ENCODE measurements at places on chromosomes 6 and 20. TPM values are rescaled to one million over a fixed set of nuclear protein-coding genes. Genes with fewer than 3 reads are reported as not detected.

DNA sequence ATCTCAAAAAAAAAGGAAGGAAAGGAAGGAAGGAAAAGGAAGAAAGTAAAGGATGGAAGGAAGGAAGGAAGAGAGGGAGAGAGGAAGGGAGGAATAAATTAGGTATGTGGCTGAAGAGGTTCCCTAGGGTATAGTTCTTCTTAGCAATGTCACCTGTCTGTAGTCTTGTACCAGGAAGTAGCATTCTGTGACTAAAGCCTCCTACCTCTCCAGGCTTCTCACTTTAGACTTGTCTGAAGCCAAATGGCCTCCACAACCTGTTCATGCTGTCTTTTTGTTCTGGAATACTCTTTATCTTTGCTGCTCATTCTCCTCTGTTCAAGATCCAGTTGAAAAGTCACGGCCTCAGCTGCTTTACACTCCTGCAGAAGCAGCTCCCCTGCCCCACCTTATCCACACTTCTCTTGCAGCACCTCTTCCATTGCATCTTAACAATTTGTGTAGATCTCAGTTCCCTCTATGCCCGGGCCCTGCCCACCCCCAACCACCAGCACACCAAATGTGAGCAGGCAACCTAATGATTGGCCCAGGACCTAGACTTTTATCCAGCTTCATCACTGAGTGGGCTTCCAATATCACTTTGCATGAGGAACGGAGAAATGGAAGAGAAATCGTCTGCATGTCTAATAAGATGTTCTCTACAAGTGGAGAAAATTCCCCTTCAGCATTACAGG, 19.1 kb downstream of the GCNT2 start:
- no peak for DNase-seq

DNA sequence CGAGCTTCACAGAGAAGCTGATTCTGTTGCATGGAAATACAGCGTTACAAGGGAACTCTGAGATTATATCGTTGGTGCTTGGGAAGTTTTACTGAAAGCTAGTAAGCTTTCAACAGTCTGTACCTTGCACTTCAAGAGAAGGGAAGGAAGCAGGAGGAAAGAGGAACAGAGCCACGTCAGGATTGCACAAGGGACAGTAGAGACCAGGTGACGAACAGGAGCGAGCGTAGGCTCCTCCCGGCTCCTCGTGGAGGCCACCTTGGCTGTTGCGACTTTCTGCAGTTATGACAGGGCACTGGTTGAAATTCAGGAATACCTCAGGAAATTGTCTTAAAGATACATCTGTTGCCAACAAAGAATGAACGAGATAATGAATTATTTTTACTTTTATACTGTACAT, 18.8 kb downstream of the RTF2 start:
- DNase-seq: no peak

DNA sequence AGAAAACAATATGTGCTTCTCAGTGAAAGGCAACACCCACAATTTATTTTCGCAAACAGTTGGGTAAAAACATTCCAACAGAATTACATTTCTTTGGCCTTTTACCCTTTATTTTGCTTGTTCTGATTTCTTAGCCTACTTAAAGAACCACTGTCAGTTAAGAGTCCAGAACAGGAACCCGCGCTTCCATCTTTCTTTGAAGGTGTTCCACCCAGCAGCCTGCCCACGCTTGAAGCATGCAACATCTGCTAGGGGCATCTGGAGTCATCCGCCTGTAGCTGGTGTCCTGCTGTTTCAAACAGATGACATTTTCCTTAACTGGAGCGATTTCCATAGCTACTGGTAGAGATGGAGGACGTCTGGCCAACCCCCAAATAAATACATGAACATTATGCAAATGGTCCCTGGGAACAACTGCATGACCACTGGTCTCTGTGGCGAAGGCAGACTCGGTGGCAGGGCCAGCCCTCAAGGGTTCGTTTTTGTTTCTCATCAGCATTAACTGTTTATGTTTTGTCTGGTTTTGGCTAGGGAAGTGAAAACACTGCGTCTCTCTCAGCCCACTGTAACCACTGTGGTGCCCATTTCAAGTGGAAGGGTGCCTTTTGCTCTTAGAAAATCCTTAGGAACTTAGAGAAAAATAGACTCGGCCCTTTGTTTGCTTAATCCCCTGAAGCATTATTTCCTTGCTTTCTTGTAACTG, 51.6 kb downstream of the LAMA4 start:
- no peak for DNase-seq

The CDSN gene
- polyA plus RNA-seq: 2.8 TPM

DNA sequence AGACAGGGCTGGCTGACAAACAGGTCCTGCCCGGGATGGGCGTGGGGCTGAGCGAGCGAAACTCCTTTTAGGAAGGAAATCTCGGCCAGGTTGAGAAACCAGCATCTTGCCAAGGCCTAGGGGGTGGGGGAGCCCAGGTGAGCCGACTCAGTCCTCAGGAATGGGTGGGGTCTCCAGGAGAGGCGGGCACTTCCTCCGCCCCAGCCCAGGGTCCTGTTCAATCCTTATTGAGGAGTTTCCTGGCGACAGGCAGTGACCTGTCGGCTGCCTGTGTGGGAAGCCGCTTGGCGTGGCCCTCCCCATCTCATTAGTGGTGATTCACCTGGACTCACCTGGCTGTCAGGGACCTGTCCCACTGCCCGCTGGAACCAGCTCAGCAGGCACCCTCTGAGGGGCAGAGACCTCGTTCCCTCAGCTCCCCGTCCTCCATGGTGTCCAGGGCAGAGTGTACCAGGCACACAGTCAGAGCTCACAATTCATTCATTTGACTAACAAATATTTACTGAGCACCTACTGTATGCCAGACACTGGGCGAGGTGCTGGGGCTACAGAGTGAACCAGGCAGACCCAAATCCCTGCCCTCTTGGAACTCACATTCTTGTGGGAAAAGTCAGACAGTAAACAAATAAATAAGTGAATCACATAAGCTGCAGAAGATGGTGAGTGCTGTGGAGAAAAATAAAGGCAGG, 51.1 kb downstream of the FGD2 start:
- peak; percentile 99 for DNase-seq

DNA sequence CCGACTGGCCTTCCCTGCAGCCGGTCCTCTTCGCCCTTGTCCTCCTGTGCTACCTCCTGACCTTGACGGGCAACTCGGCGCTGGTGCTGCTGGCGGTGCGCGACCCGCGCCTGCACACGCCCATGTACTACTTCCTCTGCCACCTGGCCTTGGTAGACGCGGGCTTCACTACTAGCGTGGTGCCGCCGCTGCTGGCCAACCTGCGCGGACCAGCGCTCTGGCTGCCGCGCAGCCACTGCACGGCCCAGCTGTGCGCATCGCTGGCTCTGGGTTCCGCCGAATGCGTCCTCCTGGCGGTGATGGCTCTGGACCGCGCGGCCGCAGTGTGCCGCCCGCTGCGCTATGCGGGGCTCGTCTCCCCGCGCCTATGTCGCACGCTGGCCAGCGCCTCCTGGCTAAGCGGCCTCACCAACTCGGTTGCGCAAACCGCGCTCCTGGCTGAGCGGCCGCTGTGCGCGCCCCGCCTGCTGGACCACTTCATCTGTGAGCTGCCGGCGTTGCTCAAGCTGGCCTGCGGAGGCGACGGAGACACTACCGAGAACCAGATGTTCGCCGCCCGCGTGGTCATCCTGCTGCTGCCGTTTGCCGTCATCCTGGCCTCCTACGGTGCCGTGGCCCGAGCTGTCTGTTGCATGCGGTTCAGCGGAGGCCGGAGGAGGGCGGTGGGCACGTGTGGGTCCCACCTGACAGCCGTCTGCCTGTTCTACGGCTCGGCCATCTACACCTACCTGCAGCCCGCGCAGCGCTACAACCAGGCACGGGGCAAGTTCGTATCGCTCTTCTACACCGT, 6.1 kb downstream of the UBD start:
- DNase-seq: peak; percentile 55

The COL9A1 gene
- not detected for polyA plus RNA-seq

The KIF13A gene
- 36.9 TPM for polyA plus RNA-seq

DNA sequence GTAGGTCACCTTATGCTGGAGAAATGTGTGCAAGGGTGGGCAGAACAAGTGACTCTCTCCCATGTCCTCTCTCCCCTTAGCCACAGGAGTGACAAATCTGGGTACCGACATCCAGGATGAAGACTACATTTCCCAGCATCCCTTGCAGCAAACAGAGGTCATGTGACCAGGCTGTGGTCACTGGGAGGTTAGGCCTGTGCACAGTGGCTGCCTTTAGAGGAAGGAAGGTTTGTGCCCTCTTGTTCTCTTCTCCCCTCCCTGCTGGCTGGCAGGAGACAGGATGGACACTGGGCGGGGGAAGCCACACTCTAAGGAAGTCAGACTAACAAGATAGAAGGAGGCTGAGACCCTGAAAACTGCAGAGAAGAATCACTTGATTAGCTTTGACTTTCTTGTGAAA, 360.2 kb downstream of the PREX1 start:
- DNase-seq: no peak

DNA sequence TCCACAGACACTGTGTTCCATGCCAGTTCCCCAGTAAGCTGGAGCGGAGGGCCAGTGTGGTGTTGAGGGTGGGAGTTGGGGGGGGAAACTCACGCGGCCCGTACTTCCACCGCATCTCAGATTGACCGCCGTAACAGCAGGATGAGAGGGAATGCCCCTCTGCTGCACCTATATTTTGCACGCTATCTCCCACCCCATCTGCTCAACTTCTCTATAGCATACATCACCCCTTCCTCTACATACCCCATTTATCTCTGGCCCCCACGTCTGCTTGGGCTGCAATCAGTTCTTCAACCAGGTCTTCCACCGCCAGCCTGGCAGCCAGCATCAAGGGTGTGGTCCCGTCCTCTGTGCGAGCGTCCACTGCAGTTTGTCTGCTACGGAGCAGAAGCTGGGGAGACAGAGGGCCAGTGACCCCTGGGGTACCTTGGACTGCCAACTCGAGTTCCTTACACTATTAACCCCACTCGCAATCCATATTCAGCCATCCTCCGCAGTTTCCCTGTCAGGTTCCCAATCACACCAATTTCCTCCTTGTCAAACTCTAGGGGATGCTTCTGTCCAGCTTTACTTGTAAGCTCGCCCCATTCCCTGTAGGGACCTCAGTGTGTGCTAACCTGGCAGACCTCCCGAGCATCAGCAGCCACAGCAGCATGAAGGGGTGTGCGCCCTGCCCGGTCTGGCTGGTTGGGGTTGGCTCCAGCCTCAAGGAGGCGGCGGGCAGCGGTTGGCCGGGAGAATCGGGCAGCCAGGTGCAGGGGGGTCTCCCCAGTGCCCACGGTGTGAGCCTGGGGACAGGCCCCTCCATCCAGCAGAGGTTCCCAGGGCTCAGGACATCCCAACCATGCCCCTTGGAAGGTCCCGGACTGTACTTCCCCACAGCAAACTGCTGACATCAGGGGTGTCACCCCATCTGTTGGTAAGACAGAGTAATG, 4.5 kb upstream of the GPSM3 start:
- DNase-seq: no peak

The ZFP64 gene
- 17.1 TPM for polyA plus RNA-seq

DNA sequence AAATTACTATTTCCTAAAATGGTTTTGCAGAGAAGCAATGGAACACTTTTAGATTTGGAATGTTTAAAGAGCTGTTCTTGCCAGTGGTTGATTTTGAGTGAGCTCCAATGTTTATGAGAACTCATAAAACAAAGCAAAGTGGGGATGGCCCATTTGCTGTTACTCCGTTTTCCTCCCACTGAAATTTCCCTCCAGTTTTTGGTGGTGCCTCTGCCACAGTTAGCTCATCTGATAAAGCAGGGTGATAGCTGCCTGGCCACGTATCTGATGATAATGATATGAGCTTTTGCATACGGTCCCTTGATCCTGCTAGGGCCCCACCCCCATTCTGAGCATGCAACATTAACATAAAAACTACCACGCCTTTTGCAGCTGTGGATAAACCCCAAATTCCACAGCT, 10.4 kb downstream of the CD83 start:
- no peak for DNase-seq

DNA sequence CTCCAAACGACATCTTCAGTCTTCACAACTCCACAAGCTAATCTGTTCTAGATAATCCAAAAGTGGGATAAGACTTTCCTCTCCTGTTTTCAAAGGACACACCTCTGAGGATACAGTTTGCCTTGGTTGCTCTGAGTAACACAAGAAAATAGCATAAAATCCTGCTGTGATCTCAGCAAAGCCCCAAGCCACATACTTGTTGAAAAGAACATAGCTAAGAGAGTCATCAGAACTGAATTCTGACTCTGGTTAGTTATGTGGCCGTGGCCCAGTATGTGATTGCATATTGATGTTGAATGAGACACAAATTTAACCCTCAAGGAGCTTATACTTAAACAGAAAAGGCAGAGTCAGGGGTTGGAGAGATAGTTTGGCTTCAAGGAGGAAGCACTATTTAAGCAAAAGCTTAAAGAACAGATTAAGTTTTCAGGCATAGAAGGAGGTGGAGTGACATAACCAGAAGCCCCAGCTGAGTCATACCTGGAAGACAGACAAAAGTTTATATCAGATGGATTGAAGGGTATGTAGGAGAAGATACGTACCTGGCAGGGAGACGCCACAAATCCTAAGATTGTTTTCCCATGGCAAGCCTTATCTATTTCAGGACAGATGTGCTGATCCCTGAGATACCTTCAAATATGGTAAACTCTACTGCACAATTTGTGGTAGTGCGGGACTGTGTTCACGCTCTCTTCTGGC, 41.2 kb downstream of the OPN5 start:
- no peak for DNase-seq
